Aorta (tissue), 5 donors: ENCODE measurements at places on chromosomes 12 and 14. TPM values are rescaled to one million over a fixed set of nuclear protein-coding genes. Genes with fewer than 3 reads are reported as not detected.
A peak's percentile ranks its signal among the peaks of the same experiment; 100 is the strongest.

DNA sequence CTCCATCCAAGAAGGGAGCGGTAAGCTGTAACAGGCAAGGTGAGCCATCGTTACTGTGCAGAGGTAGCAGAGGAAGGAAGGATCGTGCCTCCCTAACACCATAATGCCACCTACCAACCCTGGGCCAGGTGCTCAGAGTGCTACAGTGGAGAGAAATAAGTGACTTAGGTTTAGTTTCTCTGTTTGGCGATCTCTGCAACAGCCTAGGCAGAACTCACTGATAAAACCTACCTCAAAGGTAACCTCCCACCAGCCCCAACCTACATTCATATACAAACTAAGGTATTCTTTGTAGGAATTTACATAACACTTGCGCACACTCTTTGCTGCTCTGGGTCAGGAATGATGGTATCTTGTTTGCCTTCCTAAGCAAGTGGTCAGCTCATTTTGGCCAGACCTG lies 93.4 kb upstream of the TMEM132D start:
- DNase-seq, result no peak

- no peak for DNase-seq
Observed at GRCh38 chr14:69553252-69553651, 21.4 kb downstream of the CCDC177 start.

GRCh38 chr12:13179211-13180074 lies 17.1 kb upstream of the EMP1 start:
- DNase-seq, result peak; percentile 66

DNA sequence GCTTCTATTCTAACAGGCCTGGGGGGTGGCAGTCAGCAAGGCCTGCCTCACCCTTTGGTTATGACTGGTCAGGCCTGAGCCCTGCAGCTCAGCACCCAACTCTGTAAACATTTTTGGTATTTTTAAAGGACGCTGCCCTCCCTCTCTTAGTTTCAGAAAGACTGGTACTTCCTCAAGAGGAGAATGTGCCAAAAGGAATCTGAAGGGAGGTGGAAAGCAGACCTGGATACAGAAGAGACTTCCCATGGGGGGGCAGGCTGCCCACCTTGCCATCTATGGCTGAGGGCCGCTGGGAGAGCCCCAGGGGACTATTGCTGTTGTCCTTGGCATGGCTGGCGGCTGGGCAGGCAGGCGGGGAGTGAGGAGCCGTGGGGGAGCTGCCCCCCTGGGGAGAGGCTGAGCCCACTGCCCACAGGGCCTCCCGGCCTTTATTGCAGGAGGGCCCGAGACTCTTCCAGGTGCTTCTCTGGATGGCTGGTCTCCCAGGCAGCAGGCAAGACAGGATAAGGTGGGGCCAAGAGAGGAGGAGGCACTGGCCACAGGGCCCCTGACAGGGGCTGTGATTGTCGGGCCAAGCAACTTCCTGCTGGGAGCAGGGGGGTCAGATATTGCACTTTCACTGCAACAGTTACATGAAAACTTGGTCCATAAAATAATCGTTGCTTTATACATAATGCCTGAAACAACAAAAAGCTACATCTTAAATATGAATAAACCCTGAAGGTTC lies 3.5 kb downstream of the ARL6IP4 start:
- DNase-seq, result no peak

DNA sequence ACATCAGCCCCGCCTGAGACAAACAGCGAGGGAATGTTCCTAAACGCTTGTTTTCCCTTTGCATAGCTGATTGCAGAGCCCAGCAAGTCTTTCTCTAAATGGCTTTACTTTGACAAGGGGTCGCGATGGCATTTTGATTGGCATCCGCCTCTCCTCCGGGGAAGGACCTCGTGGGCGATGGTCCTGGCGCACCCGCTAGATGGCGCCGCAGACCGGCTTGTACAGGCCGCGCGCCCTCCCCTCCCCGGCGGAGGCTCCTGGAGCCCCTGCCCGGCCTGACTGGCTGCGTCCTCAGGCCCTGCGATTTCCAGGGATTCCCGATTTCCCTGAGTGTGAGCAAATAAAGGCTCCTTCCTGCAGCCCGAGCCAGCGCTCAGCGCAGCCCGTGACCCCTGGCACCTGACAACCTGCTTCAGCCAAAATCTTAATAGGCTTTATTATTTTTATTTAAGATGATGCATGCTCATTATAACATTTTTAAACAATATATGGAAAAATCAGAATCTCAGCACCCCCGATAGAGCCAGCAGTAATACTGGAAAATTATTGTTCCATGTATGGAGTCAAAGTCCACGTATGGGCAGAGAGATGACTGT lies 468.3 kb downstream of the AACS start:
- DNase-seq, result no peak

The TAS2R7 gene
- total RNA-seq, result not detected

The KRT3 gene
- not detected for total RNA-seq

The DNAJC22 gene
- not detected for total RNA-seq

GRCh38 chr12:45655186-45655585 lies 74.3 kb upstream of the ARID2 start:
- DNase-seq, result no peak

The ASB2 gene
- total RNA-seq, result 57.0 TPM

The SOAT2 gene
- 1.2 TPM for total RNA-seq

DNA sequence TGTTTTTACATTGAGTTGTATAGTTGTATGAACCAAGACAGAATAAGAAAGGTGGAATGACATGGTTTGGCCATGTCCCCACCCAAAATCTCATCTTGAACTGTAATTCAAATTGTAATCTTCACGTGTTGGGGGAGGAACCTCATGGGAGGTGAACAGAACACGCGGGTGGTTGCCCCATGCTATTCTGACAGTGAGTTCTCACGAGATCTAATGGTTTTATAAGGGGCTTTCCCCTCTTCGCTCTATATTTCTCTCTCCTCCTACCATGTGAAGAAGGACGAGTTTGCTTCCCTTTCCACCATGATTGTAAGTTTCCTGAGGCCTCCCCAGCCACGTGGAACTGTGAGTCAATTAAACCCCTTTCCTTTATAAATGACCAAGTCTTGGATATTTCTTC lies 25.3 kb downstream of the DDHD1 start:
- no peak for DNase-seq

GRCh38 chr12:44509471-44509870 lies 366.6 kb downstream of the NELL2 start:
- no peak for DNase-seq

- no peak for DNase-seq
Observed at GRCh38 chr12:91098941-91099340, 12.4 kb downstream of the LUM start.

- no peak for DNase-seq
Observed at GRCh38 chr12:101857043-101857558, 20.3 kb upstream of the DRAM1 start.

The LMNTD1 gene
- not detected for total RNA-seq

DNA sequence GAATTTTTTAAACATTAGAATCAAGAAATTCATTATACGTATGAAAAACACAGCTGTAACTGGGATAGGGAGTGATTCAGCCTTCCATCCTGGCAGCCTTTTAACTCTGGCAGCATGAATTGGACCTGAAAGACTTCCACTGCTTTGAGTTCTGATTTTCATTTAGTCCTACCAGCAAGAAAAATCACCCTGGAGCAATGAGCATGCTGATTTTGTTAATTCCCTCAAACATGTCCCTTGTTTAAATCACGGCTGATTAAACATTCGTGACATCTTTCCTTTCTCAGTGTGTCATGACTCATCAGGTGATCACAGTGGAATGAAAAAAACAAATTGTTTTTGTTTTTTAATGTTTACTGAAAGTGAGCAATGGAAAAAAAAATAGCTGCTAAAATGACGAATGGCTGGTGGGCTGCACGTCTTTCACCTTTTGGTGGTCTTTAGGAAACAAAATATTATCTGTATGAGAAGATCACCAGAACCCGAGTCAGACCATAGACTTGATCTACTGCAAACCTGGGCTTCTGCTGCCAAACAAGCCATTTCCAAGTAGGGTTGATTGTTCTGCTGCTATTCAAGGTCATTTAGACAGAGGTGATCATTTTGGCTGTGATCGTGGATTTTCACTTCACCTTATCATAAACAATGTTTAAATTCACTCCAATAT lies 67.0 kb upstream of the CAND1 start:
- DNase-seq, result no peak

The JPH4 gene
- 1.7 TPM for total RNA-seq

DNA sequence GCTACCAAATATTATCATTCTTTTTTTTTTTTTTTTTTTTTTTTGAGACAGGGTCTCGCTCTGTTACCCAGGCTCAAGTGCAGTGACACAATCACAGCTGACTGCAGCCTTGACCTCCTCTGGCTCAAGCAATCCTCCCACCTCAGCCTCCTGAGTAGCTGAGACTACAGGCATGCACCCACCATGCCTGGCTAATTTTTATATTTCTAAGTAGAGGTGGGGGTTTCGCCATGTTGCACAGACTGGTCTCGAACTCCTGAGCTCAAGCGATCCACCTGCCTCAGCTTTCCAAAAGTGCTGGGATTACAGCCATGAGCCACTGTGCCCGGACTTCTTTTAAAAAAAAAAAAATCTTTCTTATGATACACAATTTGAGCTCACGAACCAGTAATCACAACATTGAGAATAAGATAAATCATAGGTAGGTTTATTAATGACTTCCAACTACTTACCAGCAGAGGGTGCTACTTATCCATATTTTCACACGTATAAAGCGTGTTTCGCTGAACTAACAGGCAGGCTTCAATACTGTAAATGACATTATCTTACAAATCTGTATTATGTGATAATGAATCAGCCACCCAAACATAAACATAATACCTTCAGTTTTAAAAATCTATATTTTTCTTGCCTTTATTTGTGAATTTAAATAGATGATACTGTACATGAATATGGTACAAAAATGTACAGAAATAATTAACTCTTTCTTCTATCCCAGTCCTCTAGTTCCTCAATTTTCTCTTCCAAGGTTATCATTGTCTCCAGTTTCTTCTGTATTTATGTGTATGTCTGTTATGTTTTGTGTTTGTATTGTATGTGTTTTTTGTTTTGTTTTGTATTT lies 42.5 kb upstream of the BCAT1 start:
- DNase-seq, result no peak

- no peak for DNase-seq
Observed at GRCh38 chr12:105575235-105575634, 244.7 kb downstream of the C12orf75 start.

DNA sequence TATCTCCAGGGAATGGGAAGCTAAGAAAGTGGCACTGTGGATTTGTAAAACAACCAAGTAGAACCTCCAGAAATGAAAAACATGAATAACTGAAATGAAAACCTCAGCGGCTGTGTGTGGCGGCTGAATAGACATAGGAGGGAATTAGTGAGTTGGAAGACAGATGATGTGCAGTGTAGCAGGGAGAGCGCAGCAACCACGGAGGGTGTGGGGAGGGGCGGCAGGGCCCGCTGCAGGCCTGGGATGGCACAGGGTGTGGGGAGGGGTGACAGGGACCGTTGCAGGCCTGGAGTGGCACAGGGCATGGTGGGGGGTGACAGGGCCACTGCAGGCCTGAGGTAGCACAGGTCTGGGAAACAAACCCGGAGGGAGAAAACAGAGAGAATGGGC lies 51.1 kb downstream of the BEGAIN start:
- DNase-seq, result no peak

The ADCY4 gene
- 45.7 TPM for total RNA-seq

GRCh38 chr14:24321212-24321975 lies 10.1 kb downstream of the LTB4R start:
- peak; percentile 40 for DNase-seq

- DNase-seq, result no peak
Observed at GRCh38 chr12:27260746-27261145, 16.7 kb downstream of the STK38L start.

The FOXA1 gene
- not detected for total RNA-seq

The RIPK3 gene
- 8.0 TPM for total RNA-seq

GRCh38 chr14:50714450-50715073 lies 46.5 kb upstream of the SAV1 start:
- DNase-seq, result no peak

- DNase-seq, result no peak
Observed at GRCh38 chr12:92105110-92105509, 40.5 kb downstream of the BTG1 start.

The NOXRED1 gene
- total RNA-seq, result 1.0 TPM

GRCh38 chr12:100820314-100820713 lies 25.7 kb downstream of the ANO4 start:
- DNase-seq, result no peak

The GPR132 gene
- 2.9 TPM for total RNA-seq

The GPX2 gene
- not detected for total RNA-seq

- DNase-seq, result no peak
Observed at GRCh38 chr14:76641541-76641940, 119.7 kb upstream of the VASH1 start.

- DNase-seq, result no peak
Observed at GRCh38 chr12:124478985-124479645, 88.3 kb downstream of the NCOR2 start.

- DNase-seq, result no peak
Observed at GRCh38 chr14:62692490-62693106, 352.7 kb downstream of the KCNH5 start.

- DNase-seq, result peak; percentile 49
Observed at GRCh38 chr12:56160193-56160763, 2.1 kb downstream of the MYL6 start.

- no peak for DNase-seq
Observed at GRCh38 chr12:88994971-88995370, 357.3 kb downstream of the DUSP6 start.

- DNase-seq, result no peak
Observed at GRCh38 chr14:39310051-39310450, 76.3 kb downstream of the MIA2 start.

DNA sequence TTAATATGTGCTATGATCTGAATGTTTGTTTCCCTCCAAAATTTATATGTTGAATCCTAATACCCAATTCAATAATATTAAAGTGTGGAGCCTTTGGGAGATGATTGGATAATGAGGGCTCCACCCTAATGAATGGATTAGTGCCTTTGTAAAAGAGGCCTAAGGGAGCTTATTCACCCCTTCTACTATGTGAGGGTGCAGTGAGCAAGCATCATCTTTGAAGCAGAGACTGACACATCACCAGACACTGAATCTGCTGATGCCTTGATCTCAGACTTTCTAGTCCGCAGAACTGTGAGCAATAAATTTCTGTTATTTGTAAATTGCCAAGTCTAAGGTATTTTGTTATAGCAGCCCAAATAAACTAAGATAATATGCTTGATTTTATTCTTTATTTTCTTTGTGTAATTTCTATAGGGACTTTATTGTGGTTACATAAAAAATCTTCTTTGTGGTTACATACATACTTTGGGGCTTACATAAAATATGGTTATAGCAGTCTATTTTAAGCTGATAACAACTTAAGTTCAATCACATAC lies 131.1 kb upstream of the SLC38A2 start:
- no peak for DNase-seq

DNA sequence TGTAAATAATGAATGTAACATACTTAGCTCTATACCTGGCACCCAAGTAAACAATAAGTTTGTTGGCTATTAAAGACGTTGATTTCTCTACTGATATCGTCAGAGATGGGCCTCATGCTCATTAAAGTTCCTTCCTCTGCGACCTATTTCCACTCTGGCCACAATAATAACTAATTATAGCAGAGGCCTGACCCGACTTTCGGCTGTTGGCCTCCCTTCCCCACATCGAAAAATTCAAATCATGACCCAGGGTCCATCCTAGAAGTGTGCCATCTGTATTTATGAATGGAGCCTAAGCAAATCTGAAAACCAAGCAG lies 321 bp upstream of the USP30 start:
- DNase-seq, result no peak

GRCh38 chr12:93145086-93145485 lies 216.0 kb upstream of the EEA1 start:
- no peak for DNase-seq

- DNase-seq, result no peak
Observed at GRCh38 chr12:32230613-32230993, 124.0 kb downstream of the BICD1 start.

The TC2N gene
- 126 TPM for total RNA-seq

GRCh38 chr12:75790219-75790618 lies 241.4 kb downstream of the PHLDA1 start:
- DNase-seq, result no peak

The GPR65 gene
- 2.8 TPM for total RNA-seq
